ENCODE measurements at places on chromosomes 2 and 18.

GRCh38 chr2:121740973-121741372 lies 4.3 kb upstream of the NIFK start:
- DNase-seq: no peak

DNA sequence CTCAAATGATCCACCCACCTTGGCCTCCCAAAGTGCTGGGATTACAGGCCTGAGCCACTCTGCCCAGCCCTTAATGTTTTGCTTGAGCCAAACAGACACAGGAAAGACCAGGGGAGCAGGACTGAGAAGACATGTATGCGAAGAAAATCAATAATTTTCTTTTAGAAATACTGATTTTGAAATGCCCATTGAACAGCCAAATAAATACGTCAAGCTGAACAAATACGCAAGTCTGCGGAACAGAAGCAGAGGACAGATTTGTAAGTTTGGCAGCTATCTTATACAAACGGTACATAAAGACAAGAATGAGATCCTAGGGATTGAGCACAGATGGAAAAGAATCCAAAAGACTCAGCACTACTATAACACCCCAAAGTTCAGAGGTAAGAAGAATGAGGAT lies 20.8 kb downstream of the SF3B1 start:
- DNase-seq: no peak

DNA sequence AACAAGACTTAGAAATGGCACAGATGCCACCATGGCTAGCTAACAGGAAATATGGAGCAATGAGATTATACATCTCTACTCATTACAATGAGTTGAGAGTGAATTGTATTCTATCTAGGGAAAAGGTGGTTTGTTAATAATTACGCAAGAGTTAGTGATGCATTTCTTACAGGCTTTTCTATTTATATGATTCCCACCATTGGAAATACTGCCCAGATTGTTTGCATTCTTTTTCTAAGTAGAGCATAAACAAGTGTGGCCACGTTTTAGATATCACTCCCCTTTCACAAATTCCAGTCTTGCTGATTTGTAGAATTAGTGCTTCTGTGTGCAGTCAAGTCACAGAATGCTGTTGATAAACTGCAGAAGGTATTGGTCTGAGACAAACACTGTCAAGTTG lies 56.6 kb downstream of the ZNF804A start:
- DNase-seq: no peak

DNA sequence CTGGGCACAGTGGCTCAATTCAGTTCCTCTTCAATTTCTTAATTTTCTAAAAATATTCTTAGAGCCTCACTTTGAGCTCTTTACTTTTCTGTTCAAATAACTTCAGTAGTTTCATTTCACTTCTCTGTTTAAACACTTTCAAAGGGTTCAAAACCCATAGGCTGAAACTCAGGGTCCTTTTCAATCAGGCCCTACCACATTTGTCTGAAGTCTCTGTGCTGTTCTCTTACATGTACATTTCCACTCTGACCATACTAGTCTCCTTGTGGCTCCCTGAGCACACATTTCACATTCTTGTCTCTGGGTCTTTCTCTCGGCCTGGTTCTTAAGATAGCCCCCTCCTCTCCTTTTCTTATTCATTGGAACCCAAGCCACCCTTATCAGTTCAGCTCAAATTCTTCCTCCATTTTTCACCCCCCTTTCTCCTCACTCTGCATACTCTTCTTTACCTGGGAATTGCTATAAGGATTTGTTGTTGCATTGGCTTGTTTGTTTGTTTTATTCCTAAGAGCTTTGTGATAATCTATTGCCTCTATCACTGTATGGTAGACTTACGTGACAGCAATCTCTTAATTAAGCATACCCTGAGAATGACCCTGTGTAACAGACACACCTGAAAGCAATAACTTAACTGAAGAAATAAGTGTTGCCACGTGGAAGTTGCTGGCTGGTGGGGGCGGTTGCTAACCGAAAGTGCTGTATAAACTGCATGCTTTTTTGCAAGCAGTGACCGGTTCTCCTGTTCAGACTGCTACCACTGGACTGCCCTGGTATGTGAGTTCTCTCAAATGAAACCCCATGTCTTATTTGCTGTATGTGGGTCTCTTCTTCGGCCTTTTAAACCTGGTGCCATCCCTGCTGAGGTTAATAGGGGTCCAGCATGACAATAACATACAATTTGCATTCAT lies 27.7 kb upstream of the ACADL start:
- no peak for DNase-seq

- no peak for DNase-seq
Observed at GRCh38 chr2:28172114-28172898, 220.4 kb upstream of the FOSL2 start.

DNA sequence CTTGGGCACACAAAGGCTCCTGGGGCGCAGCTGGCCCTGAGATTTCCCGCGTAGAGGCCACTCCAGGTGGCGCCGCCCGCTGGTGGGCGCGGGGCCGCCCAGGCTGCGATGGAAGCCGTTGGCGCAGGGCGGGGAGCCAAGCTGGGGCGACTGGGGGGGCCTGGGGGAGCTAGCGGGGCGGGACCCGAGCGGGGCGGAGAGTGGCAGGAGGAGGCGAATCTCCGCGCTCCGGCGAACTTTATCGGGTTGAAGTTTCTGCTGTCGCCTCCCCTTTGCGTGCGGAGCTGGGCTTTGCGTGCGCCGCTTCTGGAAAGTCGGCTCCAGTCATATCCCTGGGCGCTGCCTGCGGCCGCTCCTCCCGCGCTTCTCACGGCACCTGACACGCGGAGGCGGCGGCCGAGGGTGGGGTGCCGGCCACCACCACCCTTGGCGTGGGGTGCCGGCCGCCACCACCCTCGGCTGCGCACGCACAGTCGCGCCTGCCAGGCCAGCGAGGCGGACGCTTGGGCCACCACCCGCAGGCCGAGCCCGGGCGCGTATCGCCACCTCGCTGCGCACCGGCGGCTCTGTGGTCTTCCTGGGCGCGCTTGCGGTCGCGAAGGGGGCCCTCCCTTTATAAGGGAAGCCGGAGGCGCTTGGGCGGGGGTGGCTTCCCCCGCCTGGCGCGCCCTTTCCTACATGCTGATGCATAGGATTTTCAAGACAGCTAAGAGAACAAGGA lies 919 bp upstream of the CYP1B1 start:
- peak; percentile 92 for DNase-seq

DNA sequence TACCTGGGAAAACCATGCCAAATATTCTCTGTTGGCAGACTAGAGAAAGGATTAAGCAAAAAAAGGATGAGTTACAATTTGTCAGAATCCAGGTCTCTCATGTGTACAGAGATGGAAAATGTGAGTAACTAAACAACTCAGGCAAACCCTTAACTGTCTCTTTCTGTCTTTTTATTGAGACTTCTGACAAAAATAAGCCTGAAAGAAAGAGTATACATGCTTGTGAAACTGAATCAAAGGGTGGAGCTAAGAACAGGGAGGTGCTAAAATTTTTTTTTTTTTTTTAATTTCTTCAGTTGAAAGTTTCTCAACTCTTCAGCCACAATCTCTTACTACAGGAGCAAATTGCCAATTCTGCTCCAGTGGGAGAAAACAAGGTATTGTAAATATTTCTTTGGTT lies at the start of gene SERPINB10:
TSS of gene SERPINB10 (plus strand) at position 295 of the 400 bp plus-strand sequence. CDS start 7,553 bp downstream, outside the sequence.
- DNase-seq: no peak

DNA sequence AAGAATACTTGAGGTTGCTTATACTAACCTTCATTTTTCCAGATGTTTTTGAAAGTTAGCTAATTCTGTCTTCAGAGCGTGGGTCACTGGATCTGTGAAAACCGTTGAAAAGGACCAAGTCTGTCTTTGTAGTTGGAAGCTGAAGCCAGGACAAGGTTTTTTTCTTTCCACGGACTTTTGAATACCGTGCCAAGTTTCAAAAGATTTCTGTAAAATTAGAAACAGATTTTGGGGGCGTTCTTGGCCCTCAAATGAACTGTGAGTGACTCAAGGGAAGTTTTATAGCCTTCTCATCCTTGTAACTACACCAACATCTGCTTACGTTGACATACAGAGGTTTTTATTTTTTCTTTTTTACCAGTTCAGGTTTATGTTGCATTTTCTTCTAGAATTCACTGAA lies at the start of gene FAP:
TSS of gene FAP (minus strand) at position 152 of the 400 bp plus-strand sequence. CDS start at position 34, 118 bp downstream.
- DNase-seq: no peak

DNA sequence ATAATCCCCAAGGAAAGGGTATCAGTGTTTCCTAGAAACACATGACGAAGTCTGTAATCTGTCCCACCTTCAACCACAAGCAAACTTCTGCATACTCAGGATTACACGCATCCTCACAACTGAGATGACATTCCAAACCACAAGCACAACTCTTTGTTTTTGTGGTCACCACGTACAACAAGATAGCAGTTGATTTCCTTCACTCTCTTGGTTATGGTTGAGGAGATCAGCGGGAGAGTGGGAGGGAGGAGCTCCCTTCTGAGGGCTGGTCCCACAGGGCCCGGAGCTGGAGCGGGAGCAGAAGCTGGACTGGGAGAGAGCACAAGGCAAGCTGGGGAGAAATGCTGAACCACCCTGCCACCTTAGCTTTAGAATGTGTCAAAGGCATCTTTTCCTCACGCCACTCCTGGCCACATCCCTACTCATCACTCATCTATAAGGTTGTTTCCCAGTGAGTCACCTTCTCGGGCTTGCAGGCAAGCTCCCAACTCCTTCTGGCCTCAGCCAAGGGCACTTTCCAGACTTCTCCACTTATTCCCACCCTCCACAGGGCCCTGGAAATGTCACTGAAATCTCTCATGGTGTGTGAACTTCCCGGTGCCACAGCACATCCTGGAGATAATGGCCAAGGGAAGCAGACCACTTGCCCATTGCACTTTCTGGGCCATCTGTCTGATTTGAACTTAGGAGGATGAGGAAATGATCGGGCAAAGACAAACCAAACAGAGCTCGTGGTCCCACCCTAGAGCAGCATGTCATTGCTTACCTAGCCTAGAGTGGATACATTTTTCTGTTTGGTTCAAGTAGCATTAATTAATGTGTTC lies 98.9 kb upstream of the LGALSL start:
- DNase-seq: no peak

All from sciatic nerve (tissue), 2 donors.